ENCODE measurements at places on chromosomes 11 and 22.

DNA sequence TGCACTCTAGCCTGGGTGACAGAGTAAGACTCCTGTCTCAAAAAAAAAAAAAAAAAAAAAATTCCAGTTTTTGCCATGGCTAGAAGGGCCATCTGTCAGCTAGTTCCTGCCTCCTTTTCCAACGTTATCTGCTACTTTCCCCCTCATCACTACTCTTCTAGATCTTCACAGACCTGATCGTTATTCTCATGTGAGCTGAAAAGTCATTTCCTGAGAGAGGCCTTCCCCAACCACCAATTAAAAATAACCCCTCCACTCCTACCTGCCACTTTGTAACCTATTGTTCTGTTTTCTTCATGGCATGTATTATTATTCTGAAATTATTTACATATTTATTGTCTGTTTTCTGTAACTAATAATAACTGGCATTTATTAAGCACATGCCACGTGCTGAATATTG is 24.2 kb downstream of the SGSM3 start:
- DNase-seq = no peak

GRCh38 chr22:48241658-48242057 is 1479.2 kb downstream of the TBC1D22A start:
- peak; percentile 57 for DNase-seq

DNA sequence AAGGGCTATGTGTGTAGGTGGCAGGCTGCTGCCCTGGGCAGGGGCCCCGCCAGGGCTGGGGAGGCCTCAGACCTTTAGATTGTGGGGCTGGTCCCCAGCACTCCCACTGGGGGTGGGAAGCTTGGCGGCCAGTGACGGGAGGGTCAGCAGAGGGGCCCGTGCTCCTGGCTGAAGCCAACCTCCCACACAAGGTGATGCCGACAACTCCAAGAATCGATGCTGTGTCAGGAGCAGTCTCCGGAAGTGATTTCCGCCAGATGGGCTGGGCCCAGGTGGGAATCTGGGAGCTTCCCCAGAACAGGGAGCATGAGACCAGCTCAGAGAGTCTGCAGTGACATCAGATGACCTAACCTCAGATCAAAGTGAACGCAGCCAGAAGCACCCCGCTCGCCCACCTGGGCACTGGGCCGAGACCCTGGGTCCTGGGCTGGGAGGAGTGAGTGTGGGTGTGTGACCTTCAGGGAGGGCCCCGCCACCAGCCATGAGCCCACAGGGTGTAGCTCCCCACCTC is 7.7 kb downstream of the TRPM5 start:
- DNase-seq = no peak

GRCh38 chr11:94658386-94658785 is 91.2 kb downstream of the PIWIL4 start:
- no peak for DNase-seq

- no peak for DNase-seq
These were observed 75.7 kb upstream of the INCENP start for GRCh38 chr11:62048100-62048499.

DNA sequence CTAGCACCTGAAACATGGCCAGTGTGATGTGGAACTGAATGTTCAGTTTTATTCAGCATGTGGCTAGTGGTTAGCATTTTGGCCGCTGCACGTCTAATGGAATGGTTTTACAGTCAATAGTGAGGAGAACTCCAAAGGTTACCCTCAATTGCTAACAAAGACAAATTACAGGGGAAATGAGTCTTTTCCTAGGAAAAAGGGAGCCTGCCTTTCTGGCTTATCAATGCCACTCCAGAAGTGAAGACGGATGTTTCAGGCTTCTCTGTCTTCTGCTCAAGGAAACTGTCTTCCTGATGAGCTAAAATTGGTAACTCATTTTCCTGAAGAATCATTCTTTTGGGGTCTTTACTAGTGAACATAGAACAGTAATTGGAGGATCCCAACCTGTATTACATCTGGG is 84.3 kb upstream of the CRTAM start:
- no peak for DNase-seq

DNA sequence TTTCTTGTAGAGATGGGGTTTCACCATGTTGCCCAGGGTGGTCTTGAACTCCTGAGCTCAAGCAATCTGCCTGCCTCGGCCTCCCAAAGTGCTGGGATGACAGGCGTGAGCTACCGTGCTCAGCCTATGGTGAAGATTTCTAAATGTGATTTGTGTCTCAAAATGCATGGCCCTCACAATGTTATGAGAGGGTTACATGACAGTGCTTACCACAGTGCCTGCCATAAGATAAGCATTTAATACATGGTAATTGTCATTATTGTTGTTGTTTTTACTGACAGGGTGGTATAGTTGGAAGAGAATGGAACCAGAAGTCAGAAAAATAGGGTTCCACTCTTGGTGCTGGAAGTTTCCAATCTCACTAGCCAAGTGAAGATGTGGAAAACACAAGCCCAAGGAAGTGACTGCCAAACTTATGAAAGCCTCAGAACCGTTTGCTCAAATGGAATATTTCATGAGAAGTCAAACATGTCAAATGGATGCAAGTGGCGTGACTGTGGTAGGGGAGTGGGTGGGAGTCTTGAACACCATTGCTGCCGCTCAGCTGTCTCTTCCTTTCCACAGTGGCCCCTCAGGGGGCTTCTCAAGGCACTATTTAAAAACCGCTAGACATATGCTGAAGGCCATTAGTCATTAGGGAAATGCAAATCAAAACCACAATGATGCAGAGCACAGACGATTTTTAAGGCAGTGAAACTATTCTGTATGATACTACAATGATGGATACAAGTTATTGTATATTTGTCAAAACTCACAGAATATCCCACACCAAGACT is 29.1 kb upstream of the LMO2 start:
- no peak for DNase-seq

DNA sequence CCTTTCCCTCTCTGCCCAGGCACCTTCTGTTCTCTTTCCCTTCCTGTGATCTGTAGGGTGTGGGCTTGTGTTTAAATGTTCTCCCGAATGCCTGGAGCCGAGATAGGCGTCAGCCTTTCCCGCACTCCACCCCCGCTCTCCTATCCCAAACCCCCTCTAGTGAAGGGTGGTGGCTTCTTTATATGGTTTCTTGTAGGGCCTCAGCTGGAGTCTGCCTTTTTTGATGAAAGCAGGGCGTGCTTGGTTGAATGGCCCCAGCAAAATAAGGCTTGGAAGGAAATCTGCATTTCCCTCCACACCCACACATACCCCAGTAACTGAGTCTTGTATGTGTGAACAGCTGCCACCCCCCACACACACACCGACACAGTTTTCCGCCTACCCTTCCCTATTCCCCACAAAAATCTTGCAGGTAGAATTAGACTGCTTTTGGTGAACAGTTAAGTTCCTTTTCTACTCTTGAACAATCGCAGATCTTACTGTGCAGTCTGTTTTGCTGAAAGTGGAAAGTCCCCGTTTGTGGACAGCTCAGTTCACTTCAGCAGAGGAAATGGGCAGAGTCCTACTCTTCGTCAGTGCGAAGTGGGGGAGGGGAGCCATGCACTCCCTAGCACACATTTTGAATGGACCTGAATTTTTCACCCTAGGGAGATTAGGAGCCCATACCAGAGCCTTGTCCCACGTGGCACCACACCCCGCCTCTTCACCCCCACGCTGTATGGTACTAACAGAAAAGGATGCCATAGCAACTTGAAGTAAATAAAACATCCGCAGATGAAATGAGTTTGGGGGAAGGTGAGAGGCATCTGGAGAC is 25.5 kb upstream of the GRK2 start:
- DNase-seq = peak; percentile 48

DNA sequence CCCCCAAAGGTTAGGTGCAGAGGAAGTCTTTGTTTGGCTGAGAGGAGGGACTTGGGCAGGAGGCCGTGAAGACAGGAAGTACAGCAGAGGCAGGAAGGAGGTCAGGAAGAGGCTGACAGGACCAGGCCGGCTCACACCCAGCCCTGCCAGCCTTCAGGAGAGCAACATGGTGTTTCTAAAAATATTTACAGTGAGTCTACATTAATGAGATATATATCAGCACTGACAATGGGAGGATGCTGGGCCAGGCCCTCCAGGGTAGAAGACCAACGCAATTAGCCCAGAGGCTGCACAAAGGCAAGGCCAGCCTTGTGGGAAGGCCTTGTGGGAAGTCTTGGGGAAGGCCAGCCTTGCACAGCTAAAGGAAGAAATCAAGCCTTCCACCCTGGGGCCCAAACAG is 7.9 kb upstream of the APLNR start:
- DNase-seq = no peak

DNA sequence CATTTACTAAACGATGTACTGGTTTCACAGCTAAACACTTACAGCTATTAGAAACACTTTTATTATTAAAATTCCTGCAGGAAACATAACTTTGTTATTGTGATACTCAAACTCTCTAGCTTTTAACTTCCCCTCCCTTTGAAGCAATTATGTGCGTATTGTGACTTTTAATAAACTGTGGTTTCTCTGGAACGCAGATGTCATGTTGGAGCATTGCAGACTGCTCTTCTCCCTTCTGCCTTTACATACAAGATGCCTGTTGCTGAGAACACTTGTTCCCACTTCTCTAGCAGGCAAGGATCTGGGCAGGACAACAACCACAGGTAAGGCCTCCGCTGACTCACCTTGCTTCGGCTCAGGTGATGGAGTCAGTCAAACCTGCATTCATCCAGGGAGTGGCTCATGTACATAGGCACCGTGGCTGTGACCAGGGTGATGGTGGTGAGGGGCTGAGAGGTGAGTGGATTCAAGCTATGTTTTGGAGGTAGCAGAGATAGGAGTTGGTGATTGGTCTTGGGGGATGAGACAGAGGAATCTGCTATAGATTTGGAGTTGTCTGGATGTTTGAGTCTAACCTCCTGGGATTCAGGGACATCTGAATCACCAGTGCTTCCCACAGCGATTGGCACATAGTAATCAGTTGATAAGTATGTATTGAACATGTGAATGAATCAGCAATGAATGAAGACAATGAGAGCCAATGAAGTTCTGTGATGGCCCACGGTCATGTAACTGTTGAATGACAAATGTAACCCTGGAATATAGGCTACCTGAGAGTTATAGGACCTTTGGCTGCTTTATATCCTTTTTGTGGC is 106.0 kb downstream of the ADAMTS15 start:
- no peak for DNase-seq

- DNase-seq = no peak
These were observed 41.6 kb upstream of the UCP3 start for GRCh38 chr11:74050465-74050864.

DNA sequence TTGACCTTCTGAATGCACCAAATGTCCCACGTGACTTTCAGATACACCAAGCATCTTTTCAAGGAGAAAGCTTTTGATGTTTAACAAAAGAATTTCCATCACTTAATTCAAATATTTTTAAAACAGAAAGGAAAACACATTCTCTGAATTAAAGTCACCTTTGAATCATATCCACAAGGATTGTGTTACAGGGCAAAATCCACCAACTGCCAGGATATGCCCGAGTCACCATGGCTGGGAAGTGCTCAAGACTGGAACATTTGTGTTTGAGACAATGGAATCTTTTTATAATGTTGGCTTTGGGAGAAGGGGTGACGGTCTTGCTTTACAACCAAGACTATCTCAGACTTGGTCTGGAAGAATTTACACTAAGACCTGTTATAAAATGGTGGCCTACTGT is 40.8 kb downstream of the BID start:
- no peak for DNase-seq

DNA sequence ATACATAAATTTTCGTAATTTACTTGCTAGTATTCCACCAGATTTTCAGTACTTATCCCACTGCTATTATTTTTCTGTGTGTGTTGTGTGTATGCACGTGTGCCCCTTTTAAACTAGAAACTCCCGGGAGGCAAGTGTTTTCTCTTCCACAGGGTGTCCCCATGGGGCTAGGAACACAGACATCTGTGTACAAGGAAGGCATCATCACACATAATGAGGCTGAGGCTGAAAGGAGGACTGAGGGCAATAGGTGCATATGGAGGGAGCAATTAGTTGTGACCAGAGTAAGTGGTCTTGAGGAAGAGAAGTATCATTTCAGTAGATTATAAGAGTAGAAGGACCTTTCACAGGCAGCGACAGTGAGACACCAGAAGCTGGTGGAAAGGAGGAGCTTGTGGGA is 2.1 kb upstream of the DPAGT1 start:
- no peak for DNase-seq

- DNase-seq = no peak
These were observed 39.8 kb downstream of the IL18BP start for GRCh38 chr11:72038491-72038890.

DNA sequence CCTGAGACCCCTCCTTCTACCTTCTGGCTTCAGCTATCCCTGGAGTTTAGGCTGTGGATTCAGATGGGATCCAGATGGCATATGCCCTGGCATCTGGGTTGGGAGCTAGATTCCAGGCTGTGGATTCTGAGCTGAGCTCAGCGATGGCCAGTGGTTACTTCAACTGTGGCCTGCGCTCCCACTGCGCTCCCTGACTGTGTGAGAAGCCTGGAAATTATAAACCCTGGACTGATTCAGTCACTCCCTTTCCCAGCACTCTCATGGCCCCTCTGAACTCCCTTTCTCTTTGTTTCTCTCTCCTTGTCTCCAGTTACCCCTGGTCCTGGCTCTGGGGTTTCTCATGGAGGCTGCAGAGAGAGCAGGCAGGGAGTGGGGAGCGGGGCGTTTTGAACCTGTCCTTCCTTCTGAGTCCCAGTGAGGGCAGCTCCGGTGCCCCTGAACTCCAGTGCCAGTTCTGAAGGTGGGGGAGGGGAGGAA is 4.8 kb downstream of the ARHGEF17 start:
- no peak for DNase-seq

GRCh38 chr11:36019005-36019596 is 75.2 kb downstream of the LDLRAD3 start:
- DNase-seq = no peak

- DNase-seq = no peak
These were observed 55.2 kb upstream of the SYT13 start for GRCh38 chr11:45341372-45341771.

DNA sequence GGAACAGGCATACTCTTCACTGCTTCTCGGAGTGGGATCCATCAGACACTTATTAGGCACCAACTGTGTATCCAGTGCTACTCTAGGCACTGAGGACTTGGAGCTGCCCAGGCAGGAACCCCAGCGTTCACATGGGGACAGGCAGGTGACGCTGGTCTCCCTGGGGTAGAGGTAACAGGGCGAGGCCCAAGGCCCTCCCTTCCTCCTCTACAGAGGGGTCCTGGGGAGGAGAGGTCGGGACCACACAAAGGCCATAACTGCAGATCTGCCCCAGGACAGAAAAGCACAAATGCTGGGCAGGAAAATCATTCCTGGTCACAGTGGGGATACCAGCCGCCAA is 262.2 kb downstream of the BRD1 start:
- no peak for DNase-seq

DNA sequence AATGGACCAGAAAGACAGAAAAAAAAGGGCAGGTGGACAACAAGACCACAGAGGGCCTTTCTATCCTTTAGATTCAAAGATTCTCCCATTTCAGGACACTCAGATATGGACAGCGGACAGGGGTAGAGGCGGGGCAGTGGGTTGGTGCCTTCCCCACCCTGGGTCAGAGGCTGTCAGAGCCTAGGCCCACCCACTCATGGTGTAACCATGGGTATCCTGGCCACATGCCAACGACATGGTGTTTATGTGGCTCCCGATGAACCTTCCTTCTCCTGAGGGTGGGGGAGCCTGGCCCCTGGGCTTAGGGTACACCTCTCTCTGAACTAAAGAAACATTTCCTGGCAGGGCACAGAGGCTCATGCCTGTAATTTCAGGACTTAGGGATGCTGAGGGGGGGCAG is 14.3 kb upstream of the P2RY2 start:
- DNase-seq = no peak

GRCh38 chr11:28009996-28010395 is 98.0 kb downstream of the KIF18A start:
- DNase-seq = no peak
